ENCODE measurements at places on chromosomes 5 and 9.

GRCh38 chr9:105206821-105207699, 37.4 kb upstream of the SLC44A1 start:
- no peak for DNase-seq

DNA sequence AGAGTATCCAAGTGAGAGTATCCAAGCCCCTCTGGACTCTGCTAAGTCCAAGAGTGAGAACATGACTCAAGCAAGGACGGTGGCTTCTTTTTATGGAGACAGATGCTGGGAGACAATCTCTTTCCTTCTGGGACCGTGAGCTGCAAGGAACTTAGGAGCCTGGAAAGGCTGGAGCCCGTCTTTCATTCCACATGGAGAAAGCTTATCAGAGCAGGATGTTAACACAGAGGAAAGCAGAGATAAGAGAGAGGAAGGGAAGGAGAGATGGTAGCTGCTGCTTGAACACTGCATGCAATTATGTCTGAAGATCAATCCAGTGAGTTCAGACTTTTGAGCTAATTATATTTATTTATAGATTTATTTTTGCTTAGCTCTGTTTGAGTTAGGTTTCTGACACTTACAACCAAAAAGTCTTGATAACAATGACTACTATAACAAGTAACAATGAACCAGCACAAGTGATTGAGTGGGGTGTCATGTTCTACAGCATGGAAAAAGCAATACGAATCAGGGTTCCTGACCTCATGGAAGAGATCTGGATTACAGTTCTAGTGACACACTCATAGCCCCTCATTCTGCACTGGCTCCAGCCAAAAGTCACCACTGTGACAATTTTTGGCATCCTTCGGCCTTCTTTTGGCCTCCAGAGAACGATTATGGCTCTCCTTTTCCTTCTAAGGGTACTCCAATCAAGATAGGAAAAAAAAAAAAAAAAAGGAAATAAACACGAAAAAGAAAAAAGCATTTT, 71.5 kb downstream of the PRLR start:
- no peak for DNase-seq

GRCh38 chr5:119878712-119879111, 249.4 kb downstream of the FAM170A start:
- DNase-seq: no peak

DNA sequence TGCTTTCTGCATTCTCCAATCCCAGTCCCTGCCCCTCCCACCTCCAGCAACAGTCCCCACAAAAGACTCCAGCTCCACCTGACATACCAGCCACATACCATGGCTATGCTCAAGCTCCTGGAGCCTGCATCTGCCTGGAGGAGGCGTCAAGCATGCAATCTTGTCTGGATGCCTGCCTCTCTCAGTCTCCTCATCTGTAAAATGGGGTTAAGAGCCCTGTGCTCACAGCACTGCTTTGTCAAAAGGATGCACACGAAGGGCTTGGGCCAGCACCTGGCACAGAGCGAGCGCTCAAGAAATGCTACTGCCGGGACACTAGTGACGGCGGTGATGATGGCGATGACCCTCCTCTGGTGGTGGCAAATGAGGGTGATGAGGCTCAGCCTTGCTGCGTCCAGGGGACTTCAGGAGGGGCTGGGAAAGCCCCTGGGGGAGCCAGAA, 202.9 kb upstream of the IER5L start:
- DNase-seq: peak; percentile 18

DNA sequence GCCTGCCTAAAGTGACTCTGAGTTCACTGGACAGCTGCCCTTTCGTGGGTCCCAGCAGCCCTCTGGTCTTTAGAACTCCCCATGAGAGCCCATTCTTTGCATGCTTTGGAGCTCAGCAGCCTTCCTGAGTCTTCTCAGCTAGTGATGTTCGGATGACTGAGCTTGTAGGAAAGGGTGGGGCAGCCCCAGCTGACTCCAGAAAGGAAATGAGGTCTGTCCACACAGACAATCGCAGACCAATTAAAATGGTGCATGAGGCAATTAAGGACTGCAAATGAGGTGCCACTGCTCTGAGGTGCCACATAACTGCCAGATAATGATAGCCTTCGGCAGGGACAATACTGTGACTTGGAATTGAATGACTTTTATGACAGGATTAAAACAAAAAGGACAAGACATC, 25.4 kb upstream of the TOMM5 start:
- no peak for DNase-seq

GRCh38 chr5:60410427-60410826, 289.5 kb downstream of the DEPDC1B start:
- no peak for DNase-seq

GRCh38 chr9:5869315-5870019, 21.2 kb upstream of the MLANA start:
- DNase-seq: no peak

DNA sequence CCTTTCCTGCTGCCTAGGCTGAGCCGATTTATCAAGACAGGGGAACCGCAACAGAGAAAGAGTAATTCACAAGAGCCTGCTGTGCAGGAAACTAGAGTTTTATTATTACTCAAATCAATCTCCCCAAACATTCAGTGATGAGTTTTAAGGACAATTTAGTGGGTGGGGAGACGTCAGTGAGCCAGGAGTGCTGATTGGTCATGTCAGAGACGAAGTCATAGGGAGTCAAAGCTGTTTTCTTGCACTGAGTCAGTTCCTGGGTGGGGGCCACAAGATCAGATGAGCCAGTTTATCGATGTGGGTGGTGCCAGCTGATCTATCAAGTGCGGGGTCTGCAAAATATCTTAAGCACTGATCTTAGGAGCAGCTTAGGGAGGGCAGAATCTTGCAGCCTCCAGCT, 19.0 kb downstream of the SNX24 start:
- no peak for DNase-seq

GRCh38 chr5:72541501-72542225, 34.5 kb upstream of the ZNF366 start:
- no peak for DNase-seq

DNA sequence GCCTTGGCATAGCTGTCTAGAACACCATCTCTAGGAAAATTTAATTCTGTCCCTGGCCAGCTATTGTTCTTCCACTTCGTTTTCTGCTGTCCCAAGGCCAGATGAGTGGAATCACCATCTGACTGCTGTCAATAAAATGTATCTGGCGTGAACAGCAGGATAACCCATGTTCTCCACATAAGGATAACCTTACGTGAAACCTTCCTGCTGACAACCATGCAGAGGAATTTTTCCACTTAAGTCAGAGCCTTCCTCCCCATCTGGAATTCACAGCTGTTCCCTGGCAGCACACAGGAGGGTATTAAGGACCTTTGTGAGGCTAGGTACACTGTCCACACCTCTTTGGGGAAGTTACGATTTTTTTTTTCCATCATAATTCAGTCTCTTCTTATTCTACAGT, 28.6 kb downstream of the RNF44 start:
- DNase-seq: no peak

- DNase-seq: no peak
Observed at GRCh38 chr9:89974582-89974981, 369.8 kb downstream of the GADD45G start.

DNA sequence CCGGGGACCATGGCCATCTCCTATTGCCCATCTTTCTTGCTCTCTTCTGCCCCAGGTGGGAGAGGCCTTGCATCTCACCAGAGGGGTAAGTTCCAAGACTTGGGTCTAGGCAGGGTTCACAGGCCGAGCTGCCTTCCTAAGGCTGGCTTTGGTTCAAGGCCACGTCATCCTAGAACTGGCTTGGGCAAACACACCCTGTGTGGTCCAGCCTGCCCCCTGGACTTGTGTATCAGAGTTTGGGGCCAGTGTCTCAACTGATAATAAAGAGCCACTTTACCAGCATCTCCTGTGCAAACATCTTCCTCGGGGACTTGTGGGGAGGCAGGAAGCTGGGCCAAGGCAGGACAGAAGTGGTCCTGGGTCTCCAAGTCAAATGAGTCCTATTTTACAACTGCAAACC, 17.8 kb downstream of the BOD1 start:
- no peak for DNase-seq

GRCh38 chr5:61578858-61579503, 246.9 kb downstream of the ZSWIM6 start:
- no peak for DNase-seq

GRCh38 chr9:75105841-75106240, 17.5 kb downstream of the OSTF1 start:
- DNase-seq: no peak

- DNase-seq: no peak
Observed at GRCh38 chr5:124104344-124104743, 592.4 kb downstream of the CSNK1G3 start.

GRCh38 chr9:95876595-95876994, 1.1 kb downstream of the ERCC6L2 start:
- no peak for DNase-seq

DNA sequence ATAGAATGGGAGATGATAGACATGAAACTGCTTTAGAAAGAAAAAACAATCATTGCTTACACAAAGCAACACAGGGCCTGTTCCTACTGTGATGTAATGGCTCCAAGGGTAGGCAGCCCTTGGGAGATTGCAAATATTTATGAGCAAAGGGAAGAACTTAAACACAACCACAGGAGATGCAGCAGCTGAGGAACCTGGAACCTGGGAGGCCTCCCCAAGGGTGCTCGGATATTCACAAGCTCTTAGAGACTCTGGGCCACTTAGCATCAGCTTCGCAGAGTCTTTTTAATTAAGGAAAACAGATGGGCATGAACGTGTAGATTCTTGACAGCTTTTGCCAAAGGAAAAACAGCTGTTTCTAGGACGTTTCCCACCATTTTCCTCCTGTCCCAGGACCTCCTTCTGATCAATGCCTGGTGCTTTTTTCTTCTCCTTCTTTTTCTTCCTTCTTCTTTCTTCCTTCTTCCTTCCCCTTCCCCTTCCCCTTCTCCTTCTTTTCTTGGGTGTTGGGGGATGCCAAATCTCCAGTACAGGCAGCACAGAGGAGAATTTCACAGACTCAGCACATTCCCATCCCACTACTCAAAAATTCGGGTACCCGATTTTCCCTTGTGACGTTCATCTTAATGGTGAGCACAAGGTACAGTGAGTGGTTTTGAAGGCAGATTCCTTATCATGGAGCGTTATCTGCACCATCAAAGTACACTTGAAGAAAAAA, 28.1 kb upstream of the TCF7 start:
- no peak for DNase-seq

DNA sequence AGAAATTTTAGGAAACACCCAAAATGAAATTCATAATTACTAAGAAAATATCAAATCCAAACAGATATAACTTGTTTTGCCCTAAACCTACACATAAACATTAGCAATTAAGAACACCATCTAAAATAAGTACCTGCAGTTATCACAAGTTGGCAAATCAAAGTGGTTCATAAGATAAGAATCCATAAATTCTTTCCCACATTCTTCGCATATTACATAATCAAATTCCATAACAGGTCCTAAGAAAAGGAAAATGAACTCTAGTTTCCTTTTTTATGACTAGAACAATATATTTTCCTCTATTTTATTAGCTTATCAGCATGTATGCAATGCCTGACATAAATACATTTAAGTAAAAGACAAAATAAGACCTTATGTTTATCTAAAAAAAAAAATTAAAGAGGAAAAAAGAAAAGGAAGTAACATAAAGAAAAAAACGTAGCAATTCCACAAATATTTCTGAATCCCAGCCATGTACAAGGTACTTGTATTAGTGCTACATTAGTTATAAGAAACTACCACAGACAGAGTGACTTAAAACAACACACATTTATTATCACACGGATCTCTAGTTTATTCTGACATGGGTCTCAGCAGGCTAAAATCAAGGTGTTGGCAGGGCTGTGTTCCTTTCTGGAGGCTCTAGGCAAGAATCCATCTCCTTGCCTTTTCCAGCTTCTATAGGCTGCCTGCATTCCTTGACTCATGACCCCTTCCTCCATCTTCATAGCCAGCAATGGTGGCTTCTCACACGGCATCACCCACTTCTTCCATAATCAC, 7.5 kb downstream of the XPA start:
- no peak for DNase-seq

DNA sequence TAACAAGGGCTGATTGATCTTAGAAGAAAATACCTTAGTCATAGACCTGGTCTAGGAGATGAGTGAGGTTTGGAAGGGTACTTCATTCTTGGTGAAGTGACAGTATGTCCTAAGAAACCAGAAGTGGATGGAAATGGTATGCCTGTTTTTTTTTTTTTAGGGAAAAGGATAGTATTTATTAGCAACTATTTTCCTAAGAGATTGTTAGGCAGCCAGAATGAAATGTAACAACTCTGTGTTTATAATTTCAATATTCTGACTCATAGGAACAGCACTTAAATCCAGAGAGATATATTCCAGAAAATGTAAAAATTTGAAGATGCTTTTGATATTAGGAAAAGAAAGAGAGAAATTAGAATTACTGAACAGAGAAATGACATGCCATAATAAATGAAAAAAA, 21.2 kb upstream of the ARL14EPL start:
- no peak for DNase-seq

DNA sequence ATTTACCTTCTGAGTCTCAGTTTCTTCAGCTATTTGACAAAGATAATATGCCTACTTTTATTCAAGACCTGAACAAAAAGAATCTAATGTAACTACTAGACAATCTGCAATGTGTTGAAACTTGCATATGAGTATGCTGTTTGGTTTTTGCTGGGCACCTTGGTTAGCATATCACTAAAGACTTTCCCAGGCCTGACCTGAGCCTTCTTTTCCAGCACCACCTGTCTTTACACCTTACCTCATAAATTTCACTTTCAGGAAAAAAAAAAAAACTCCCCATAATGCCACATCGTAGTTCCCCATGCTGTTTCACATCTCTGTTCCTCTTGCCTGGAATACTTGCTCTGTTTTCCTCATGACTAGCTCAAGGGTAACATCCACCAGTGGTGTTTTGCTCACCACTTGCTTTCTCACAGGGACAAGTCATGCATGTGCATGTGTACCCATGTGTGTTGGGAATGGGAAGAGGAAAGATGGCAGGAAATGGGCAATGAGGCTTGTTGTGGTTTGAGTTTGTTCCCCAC, 45.6 kb upstream of the TLE4 start:
- no peak for DNase-seq

- no peak for DNase-seq
Observed at GRCh38 chr5:72633649-72634048, 126.4 kb upstream of the ZNF366 start.

DNA sequence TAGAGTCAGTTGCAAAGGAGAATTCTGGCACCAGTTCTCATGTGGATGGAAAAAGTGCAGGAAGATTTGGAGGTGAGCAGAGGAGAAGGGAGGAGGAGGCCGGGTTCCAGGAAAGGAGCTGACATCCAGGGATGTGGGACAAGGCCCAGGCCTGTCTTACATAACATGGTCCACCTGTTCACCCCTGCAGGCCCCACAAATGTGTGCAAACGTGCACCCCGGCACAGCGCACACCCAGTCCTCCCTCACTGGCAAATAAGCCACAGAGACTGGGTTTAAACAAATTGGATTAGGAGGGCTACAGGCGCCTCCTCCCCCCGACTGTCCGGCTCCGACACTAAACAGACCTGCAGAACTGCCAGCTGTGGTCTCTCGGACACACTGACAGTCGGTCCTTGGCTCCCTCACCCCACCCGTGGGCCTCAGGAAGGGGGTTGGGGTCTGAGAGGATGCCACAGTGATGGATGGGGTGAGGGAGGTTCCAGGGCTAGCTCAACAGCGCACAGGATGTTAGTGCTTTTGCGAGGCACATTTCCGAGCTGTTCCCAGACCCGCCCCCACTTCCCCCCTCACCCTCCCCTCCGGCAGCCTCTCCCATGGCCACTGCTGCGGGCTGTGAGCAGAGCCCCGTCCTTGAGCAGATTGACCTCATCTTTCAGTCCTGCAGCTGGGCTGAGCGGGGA, 43.4 kb upstream of the IL17B start:
- DNase-seq: no peak

Data from dorsolateral prefrontal cortex (tissue), 122 donors.